NCI-H446 (cell line): ENCODE measurements at places on chromosomes 3 and 15.

- no peak for DNase-seq
Observed at GRCh38 chr15:45151998-45152828, 22.4 kb downstream of the DUOX1 start.

DNA sequence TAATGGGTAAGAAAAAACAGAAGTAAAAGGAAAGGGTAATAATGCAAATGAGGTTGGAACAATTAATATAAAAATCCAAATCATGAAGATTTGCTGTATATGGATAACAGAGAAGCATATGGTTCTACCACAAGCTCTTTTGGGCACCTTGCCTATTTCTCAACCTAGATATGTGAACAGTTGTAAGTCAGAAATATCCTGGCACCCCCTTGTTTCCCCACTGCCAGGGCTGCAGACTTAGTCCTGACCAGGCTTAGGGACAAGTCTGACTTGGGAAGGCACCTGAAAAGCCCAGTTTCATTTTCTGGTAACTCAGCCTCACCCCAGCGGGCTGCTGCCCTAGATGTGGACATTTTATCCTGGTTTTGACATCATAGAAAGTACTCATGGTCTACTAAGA is 183.2 kb upstream of the STAC start:
- no peak for DNase-seq

DNA sequence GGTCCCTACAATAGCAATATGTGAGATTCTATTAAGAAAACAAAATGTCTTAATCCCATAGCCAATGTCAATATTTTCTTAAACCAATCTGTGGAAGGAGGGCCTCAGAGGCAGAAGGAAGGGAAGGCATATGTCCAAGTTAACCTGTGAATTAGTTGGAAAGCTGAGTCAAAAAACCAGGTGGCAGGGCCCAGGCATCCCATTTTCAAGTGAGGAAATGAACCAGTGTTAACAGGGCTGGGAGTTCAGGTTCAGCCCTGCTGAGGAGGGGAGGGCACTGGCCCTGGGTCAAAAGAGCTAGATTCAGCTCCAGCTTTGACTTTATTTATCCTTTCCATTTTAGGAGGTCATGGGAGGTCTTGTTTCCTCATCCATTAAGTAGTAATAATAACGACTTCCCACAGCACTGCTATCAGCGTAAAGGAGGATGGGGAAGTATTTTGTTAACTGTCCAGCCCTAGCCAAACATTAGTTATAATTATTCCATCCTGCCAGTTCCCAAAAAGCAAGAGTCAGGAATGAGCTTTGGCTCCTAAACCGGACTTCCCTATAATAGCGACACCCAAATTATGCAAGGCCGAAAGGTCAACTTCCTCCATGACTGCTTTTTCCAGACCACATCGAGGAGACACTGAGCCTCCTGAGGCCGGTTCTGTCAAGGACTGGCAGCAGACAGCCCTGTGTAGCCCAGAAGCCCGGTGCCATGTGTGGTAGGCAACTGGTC is 3.2 kb downstream of the MASP1 start:
- DNase-seq, result no peak

DNA sequence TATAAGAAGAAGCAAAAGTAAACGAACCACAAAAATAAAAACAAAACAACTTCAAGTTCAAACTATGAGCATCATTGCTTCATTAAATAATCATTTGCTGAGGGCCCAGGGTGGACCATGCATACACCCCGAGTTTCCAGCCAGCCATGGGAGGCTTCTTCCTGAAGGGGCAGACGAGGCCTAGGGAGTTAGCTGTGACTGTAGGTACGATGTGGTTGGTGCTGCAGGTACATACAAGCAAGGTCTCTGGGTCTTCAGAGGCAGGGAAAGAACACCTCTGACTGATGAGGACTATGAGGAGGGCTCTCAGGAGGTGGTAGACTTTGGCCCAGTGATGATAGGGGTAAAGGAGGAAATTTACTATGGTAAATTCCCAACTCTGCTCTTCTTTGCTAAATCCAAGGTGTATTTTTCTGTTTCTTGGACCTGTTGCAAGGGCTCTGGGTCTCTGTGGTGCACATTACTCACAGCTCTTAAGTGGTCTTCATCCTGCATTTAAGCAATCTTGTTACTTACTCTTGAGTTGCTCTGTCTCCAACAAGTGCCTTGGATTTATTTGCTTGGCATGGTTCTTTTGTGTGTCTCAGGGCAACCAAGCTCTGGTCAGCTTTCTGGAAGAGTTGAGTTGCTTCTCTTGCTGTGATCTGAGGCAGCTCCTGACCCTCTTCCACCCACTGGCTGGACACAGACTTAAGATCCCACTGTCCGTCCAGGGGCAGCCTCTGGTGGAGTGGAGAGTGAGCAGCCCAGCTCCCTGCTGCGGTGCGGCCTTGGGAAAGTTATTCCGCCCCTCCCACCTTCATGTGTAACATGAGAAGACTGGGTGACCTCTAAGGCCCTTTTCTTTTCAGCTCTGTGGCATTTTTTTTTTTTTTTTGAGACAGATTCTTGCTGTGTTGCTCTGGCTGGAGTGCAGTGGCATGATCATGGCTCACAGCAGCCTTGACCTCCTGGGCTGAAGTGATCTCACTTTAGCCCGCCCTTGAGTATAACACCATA is 56.1 kb upstream of the KIF23 start:
- no peak for DNase-seq

DNA sequence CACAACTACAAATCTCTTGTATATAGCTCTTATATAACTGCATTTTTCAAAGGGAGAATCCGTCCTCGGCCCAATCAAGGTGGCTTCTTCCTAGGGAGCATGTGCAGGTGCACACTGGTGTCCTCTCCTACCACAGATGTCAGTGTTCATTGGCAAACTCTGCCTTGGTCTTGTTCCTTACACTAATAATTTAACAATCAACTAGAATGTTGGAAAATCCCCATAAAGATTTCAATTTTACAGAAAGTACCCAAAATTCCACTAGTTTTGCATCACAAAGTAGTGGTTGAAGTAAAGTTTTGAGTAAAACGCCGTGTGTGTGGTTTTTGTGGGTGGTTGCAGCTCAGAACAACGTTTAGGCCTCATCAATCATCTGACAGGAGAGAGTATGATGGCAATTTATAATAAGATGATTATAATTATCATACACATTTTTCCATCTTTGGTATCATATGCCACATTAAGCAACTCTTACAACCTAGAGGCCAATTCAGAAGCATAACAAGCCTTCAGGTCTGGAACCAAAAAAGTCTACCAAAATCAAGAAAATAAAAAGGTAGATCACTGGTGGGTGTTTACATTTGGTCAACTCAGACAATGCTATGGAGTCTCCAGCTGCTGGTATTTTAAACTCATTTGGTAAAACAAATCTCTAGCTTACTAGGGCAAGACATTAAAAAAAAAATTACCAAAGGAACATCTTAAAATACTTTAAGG is 128.9 kb upstream of the BHLHE40 start:
- DNase-seq, result no peak

DNA sequence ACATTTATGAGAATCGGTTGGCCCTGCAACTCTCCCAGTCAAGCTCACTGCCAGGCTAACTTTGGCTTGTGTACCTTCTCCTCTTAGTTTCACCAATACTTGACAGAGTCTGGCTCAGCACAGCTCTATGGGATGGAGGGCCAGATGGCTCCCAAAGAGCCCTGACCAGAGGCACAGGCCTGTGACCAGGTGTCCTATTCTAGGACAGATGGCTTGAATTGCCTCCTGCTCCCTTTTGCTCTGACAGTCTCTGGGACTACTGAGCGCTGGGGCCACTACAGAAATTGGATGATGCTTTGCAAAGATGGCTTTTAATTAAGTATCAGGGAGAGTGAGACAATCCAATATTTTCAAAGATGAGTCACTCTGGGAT is 10.3 kb upstream of the ARID3B start:
- DNase-seq, result no peak

DNA sequence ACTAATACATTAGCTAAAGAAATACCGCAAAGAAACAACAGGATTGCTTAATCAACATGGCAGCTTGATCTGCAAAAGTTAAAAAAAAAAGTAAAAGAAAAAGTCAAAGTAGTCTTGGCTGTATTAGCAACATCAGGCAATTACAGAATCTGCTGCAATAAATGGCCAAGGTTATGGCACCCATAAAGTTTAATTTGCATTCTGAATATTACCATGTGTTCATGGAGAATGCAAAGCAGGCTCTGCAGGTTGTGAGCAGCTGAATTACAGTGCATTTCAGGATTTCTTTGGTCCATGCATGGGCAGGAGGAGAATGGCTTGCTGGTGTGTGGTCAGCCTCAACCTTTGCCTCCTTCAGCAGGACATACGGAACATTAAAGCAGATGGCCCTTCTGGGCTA is 199.1 kb upstream of the AZI2 start:
- no peak for DNase-seq
